Frontal cortex (tissue), 4 donors: ENCODE measurements at places on chromosomes 6 and 20.

- no peak for DNase-seq
Observed at GRCh38 chr6:31175971-31176370, 5.5 kb upstream of the POU5F1 start.

DNA sequence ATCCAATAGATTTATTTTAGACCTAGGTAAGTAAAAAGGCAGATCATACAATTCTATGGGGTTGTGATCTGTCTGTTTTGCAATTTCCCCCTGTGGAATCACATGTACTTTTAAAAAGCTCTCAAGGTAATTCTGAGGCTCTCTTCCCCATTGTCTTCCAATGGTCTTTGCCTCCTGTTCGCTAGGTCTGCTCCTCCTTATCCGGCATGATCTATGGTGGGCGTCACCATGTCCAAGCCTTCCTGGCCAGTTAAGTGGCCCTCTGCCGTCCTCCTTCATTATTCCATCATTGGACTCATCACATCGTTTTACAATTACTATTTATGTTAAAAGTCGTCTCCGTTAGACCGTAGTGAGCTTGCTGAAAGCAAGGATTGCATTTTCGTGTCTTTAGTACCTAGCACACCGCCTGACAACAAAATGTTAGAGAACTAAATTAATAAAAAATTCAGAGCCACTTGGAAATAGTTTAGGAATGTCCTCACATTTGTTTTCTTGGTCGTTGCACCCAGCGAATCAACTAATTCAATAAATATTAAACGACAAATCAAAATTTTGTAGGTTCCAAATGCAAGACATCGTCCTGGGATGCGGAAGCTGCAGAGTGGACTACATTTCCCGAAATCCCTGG, 2.2 kb upstream of the STXBP5 start:
- DNase-seq: no peak

DNA sequence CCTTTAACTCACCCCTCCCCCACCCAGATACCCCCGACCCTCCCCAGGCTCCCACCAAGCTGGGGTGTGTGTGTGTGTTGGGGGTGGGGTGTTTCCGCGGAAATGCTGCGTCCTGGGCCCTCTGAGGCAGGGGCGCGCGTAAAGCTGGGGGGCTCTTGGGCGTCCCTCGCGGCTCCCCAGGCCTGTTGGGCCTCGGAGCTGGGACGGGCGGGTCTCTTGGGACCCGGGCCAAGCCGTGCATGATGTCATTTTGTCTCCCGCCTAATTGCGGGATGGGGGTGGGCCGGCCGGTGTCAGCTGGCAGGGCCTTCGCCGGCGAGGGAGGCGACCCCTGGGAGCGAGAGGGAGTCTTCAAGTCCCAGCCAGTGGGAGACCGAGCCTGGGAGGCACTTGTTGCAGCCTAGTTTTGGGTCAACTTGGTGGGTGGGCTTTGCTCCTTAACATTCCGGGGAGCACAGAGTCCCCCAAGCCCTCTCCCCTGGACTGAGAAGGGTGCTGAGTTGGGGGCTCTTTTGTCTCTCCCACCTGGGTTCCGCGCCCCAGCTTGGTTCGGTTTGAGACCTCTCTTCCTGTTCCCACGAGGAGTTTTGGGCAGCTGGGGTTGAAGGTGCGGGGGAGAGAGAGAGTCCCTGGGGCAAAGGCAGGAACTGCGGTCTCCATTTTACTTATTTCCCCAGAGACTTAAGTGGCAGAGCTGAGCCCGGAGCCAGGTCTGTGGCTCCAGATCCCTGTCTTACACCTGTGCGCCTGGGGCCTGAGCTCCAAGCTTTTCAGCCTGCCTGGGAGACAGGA, 623 bp downstream of the MYBL2 start:
- DNase-seq: no peak

DNA sequence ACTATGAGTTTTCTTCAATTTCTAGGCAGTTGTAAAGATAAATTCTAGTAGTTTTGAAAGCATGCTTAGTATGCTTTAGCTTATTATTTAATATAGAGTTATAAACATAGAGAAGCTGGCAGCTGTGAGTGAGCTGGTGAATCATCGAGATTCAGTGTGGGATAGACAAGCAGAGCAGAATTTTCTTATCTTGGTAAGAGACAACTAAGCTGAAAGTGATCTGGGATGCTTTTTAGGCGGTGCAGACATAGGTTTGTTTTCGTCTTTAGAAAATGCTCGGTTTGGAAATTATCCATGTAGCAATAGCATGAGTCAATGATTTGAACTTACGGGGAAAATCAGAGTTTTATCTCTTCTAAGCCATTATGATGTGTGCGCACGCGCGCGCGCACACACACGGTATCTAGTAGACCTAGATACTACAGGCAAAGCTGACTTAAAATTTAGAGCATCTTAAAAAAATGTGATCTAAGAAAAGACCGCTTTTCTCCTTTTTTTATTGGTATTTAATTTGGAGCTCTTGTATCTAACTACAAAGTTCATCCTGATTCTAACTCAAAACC, 128.3 kb upstream of the MAP3K7 start:
- DNase-seq: no peak

DNA sequence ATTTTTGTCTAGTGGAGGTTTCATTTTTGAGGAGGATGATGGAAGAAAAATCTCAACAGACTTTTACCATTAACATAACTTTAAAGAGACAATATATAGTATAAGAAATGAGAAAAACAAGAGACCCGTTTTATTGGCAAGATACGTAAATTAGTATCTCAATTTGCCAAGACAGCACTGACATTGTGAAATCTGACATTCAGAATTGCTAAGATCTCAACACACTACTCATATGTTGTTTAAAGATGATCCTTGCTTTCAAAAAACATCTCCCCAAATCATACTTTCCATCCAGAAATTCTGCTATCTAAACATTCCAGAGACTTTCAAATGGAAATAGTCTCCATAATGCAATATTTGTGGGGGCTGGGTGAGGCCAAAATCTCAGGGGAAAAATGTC, 220.9 kb upstream of the CEP162 start:
- DNase-seq: no peak

DNA sequence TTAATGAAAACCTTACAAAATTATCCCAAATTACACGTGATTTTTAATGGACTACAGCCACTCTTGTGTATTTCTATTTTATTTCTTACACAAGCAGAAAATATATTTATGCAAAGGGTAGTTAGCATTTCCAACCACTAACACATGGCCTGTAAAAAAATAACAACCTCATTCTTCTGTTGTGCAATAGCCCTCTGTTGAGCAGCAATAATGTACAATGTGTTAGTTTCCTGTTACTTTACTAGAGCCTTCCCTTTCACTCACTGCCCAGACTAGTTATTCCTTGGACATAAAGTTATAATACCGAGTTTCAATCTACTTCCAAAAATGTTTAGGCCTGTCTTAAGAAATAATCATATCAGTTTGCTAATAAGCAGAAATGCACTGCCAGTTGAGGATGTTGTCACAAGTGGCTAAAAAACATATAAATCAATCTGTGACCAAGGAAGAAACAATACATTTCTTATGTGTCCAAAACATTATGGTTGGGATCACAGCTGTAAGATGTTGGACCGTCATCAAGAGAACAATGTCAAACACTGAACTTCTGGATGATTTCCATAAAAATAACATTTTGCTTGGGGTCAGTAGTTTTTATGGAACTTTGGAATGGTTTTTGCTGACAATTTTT, 73.6 kb upstream of the RNF146 start:
- DNase-seq: no peak

GRCh38 chr6:164069350-164069990, 655.0 kb downstream of the QKI start:
- no peak for DNase-seq

- no peak for DNase-seq
Observed at GRCh38 chr6:2623295-2623694, 127.4 kb downstream of the MYLK4 start.

DNA sequence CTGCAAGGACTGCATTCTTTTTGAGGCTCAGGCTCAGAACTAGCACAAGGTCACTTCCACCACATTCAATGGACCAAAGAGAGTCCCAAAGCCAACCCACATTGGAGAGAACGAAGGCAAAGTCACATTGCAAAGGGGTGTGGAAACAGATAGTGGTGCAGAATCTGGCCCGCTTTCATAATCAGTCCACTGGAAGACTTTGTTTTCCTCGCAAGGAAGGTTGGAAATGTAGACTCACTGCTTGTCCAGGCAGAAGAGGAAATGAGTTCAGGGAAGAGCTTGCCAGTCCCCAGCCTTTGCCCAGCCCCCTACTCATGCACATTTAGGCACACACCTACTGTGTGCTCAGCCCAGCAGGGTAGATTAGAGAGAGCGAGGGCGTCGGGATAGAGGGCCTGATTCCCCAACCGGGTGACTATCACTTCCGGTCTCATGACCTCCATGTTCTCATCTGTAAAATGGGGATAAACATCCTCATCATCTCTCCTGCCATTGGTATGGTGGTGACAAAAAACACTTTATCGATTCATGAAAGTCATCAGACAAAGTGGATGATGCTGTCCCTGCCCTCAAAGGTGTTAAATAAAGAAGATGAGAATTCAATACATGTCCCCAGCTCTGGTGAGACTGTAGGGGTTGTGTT, 24.3 kb upstream of the CCN5 start:
- no peak for DNase-seq

DNA sequence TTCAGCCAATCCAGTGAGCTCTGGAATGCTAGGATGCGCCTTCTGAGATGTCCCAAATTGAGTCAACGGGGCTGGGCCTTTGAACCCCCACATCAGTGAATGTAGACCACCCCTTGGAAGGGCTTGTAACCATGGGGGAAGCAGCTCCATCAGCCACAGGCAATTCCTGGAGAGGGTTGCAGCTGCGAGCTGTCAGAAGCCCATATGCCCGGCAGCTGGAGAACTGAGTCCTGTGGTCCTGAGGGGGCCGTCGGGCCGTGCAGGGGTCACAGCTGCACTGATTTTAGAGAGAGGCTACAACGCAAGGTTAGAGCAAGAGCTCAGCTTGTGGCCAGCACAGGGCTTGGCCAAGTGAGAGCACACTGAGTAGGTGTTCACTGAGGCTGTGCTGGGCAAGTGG, 121.3 kb downstream of the TOX2 start:
- no peak for DNase-seq

- no peak for DNase-seq
Observed at GRCh38 chr20:17990278-17990972, 21.6 kb downstream of the MGME1 start.

DNA sequence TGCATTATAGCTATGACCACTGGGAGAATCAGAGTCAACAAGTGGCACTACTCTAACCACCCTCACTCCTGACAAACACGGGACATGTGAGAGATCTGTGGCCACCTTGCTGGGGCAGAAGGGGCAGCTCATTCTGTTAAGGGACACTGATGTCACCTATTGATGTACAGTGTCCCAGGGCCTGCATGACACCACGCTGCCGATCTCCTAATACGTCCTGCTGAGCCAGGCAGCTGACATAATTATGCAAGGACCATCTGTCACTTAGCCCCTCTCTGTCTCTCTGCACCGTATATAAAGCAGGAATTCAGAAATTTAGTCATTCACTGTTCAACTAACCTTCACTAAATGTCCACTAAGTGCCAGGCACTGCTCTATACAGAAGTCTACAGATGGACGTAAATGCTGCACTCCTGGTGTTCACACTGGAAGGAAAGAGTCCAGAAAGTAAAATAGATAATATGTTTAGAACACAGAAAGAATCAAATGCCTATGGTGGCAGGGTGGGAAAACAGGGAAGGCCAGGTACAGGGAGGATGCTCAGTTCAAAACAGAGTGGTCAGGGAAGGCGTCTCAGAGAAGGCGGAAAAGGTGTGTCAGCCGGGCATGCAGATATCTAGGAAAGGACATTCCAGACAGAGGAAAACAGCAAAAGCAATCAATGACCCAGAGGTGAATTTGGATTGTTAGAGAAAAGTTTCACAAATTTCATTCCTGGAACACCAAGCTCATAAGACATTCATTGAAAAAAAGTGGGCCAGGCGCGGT, 173.8 kb downstream of the ZNF217 start:
- DNase-seq: no peak

- no peak for DNase-seq
Observed at GRCh38 chr6:85429346-85429745, 20.5 kb upstream of the NT5E start.

DNA sequence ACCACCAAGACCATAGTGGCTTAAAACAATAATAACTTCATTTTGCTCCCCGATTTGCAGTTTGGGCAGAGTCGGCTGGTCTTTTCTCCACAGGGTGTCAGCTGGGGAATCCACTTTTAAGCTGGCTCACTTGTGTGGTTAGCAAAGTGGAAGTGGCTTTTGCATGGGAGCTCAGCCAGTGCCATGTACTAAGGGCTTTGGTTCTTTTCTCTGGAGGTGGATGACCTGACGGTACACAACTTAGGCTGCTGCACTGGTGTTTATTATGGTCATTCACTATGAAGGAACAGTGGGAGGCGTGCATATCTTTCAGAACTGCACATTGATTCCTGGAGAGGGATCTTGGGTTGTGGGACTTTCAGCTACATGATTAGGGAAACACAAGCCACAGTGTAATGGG, 141.0 kb downstream of the OR2B2 start:
- no peak for DNase-seq

DNA sequence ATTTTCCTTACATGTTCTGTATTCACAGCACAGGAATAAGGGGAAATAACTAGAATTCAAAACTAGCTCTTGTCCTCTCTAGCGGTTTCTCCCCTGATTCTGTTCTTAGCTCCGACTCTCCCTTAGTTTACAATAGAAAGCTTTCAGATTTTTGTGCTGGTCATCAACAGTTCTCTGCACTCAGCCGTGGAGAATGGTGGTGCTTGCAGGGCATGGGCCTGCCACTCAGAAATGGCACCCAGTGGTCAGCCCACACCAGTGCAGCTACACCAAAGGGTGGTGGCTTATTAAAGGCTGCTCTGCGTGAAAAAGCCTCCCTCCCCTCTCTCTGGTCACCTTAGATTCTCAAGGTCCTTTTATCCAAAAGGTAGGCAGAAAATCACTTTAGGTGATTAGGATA, 123.5 kb downstream of the SASH1 start:
- DNase-seq: no peak
